ENCODE measurements at places on chromosomes 7 and 10.

- peak; percentile 98 for DNase-seq
These were observed 102.9 kb upstream of the FAM20C start for GRCh38 chr7:89232-90019.

DNA sequence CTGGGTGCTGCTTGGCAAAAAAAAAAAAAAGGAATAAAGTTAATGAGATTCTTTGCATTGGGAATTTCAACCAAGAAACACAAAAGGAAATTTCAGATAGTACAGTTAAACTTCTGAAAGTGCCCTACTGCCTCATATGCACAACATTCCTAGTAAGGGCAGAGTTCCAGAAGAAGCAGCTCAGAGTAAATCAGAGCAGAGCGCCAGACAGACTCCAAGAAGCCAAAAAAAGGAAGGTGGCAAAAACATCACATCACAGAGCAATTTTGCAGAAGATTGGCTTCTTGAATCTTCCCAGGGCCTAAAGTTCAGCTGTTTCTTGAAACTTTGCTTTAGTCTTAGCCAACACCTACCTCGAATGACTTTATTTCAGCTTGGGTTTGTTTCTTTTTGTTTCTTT lies 544.1 kb downstream of the XPNPEP1 start:
- no peak for DNase-seq

DNA sequence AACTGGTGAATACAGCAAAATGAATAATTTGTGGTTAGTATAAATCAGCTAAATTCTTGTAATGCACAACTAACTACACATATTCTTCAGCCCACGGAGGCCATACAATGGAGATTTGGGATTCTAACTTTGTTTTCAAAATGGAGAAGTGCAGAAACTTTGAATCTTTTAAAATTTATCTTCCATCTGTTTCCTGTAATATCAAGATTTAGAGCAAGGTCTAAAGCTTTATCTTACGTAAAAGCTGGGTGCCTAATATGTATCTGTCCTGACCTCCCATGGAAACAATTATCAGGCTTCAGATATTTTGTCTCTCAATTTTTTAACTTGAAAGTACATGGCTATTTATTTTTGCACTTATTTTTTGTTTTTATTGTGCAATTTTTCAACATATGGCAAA lies 5.0 kb upstream of the AHR start:
- DNase-seq = no peak

DNA sequence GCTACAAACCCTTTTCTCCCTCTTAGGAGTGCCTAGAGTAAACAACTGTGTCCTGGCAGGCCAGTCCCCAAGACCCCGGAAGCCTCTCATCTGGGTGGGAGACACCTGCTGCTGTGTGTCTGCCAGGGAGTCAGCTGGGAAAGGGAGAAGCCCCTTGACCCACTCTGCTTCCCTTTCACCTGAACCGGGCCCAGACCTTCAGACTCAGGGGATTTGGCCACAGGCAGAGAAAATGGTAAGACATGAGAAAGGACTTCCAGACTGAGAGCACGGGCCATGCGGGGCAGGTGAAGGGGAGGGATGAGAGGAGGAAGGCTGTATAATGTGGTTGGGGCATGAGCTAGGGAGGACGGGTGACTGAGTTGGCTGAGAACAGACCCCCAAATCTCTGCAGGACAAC lies 36.0 kb upstream of the NPFFR1 start:
- no peak for DNase-seq

GRCh38 chr10:78656417-78657162 lies 412.2 kb upstream of the ZMIZ1 start:
- DNase-seq = no peak

GRCh38 chr7:23468526-23469149 lies 1.7 kb downstream of the IGF2BP3 start:
- no peak for DNase-seq

DNA sequence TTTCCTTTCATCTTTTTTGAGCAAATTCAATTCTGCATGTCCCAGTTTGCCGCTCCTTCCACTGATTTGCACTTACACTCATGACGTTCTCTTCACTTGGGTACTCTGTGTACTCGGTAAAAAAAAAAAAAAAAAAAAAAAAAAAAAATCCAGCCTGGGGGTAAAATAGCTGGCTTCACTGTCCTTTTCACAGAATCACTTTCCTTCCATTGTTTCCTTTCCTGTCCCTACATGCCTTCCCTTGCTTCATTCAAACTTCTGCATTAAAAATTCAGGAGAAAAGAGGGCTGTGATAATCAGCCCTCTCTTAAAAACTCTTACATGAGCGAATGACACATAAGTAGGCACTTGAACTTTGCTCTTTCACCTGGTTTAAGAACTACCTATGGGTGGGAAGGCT lies 8.7 kb downstream of the ANKRD1 start:
- DNase-seq = no peak

- no peak for DNase-seq
These were observed 120.0 kb downstream of the PPP1R9A start for GRCh38 chr7:95027234-95027872.

GRCh38 chr10:63713191-63714144 lies 192.3 kb downstream of the REEP3 start:
- DNase-seq = peak; percentile 26

- no peak for DNase-seq
These were observed 78.2 kb downstream of the SLIT1 start for GRCh38 chr10:97107551-97107950.

GRCh38 chr7:16211402-16211925 lies 209.9 kb downstream of the CRPPA start:
- DNase-seq = no peak

- DNase-seq = no peak
These were observed 27.1 kb downstream of the ZNF800 start for GRCh38 chr7:127365164-127365956.

- no peak for DNase-seq
These were observed 276.1 kb downstream of the DNAJB6 start for GRCh38 chr7:157612664-157613561.

GRCh38 chr10:3666525-3667302 lies 118.3 kb downstream of the KLF6 start:
- no peak for DNase-seq

GRCh38 chr7:92848851-92849250 lies 12.5 kb upstream of the CDK6 start:
- no peak for DNase-seq

DNA sequence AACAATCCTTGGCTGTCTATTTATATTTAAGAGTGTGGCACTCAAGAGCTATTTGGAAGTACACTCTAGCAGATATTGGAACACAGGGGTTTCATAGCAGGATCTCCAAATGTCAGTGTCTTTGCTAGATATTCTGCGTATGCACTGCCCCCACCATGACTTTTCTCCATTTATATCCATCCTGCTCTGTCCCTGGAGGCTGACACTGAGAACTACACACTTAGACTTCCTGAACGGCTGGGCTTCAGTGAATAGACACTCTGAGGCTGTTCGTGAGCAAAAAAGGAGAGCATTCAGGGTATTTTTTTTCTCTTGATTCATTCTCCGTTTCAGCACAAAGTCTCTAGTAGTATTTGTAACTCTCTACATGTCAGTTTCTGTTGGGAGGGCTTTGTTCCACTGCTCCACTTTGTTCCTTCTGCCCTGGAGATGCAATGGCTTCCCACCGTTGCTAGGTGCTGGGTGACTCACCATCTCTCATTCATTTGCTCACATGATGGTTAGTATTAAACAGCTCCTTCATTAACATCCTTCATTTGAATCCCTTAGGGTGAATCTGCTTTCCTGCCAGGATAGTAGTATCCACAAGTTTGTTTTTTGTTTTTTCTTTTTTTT lies 155.9 kb upstream of the SLC13A1 start:
- peak; percentile 76 for DNase-seq

DNA sequence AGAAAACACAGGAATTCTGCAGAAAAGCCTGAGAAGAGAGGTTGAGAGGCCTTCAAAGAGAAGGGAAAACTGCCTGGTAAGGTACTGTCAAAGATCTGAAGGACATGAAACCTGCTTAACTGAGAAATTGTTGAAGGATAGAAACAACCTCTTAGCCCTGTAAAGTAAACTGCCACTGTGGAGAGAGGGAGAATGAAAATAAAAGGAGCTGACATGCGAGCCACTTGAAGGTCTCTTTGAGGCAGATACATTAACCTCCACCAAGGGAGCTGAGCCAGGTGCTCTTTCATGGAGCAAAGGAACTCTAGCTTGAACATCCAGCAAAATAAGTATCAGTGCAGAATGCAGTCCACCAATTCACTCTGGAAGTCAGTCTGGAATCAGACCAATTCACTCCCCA lies 108.8 kb upstream of the FEZF1 start:
- DNase-seq = no peak

GRCh38 chr7:135800560-135800959 lies 51.9 kb upstream of the FAM180A start:
- no peak for DNase-seq

GRCh38 chr10:74058071-74058470 lies 60.2 kb downstream of the VCL start:
- DNase-seq = no peak

- DNase-seq = no peak
These were observed 139.1 kb downstream of the TCERG1L start for GRCh38 chr10:131172433-131172832.

GRCh38 chr7:112122798-112123197 lies 83.4 kb downstream of the DOCK4 start:
- no peak for DNase-seq

DNA sequence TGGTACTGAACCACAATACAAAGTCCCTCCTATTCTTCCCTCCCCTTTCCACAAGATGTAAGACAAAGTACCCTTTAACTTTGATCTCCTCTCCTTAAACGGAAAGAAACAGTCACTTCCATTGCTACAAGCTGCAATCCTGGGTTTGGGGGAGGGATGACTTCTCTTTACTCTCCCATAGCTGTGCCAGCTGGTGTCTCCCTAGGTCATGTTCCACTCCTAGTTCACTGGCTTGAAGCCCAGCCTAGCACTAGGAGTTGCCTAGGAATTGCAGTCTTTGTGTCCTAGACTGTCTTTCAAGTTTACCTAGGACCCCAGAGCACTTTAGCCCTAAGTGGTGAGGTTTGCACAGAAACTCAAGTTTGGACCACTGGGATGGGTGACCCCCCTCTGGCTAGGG lies 311.1 kb downstream of the HPSE2 start:
- no peak for DNase-seq

DNA sequence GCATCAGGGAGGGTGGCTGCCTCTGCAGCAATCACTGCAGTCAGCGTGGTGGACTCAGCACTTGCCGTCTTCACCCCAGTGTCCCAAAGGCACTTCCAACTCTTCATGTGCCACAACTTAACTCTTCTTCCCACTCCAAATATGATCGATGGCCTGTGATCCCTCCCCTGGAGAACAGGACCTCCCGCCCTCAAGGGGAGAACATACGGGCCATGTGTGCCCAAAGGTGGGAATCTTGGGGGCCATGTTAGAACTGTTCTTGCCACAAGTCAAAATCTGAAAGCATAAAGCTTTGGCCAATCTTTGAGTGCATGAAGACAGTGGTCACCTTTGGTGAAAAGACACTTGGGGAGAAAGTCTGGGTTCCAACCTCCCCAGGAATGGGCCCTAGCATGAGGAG lies 368.5 kb upstream of the MGMT start:
- DNase-seq = no peak

DNA sequence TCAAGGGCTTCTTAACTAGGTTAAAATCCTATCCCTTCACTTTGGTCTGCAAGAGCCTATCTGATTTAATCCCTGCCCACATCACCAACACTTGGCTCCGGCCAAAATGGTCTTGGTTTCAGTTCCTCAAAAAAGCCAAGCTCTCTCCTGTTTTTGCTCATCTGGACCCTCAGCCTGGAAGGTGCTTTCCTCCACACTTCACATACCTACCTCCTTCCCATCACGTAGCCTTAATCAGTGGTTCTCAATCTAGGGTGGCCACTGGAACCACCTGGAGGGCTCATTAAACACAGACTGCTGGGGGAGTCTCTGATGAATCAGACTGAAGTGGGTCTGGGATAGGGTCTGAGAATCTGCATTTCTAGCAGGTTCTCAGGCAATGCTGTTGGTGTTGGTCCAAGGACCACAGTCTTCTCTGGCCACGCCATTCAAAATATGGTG lies 227.0 kb upstream of the AOAH start:
- DNase-seq = no peak

DNA sequence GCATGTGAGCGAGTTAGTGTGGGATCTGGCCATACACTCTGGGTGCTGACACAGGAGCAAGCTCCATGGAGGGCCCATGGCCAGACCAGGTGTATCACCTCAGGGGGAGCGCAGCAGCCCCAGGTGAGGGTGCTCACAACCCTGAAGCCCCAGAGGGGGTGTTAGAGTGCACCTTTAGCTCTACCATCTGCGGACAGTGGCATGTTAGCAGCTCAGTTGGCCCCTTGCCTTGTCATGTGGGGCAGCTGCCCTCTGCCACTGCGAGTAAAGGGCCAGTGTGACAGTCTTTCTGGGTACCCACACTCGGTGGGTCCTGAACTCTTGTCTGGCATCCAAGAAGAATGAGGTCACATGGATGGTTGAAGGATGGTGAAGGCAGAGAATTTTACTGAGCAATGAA lies 600.2 kb downstream of the SORCS3 start:
- no peak for DNase-seq

- DNase-seq = peak; percentile 64
These were observed 71.2 kb upstream of the TRIM24 start for GRCh38 chr7:138388673-138389491.

DNA sequence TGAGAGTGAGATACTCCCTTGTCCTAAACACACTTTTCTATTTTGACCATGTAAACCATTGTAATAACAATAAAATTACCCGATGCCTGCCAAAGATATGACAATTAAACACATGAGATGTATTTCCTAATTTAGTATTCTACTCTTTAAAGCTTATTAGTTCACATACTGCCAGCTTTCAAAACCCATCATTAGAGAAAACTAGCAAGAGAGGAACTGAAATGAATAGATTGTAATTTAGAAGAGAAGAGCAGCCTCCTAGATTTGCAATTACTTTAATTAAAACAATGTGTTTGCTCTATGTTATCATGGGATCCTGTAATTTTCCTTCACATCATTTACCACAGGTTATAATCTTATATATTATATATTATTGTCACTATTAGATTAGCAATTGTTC lies 428.2 kb downstream of the THSD7A start:
- no peak for DNase-seq

DNA sequence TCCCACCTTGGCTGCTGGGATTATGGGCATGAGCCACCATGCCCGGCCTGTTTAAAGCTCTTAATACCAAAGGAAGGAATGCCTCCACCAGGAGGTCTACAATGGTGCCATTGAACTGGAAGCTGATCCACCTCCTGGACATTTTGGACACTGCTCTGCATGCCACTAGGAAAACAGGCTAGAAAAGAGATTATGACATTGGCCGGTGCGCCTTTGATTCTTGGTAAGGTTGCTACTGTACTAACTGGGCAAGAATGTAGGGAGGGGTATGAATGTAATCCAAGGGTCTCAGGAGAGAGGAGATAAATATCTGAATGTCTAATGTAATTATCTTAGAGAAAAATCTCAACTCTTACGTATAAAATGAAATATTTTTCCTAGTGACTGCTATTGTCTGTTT lies 21.7 kb upstream of the TSGA13 start:
- no peak for DNase-seq
